Right ventricle myocardium superior (tissue), 1 donor: ENCODE measurements at places on chromosomes 11 and 22.

DNA sequence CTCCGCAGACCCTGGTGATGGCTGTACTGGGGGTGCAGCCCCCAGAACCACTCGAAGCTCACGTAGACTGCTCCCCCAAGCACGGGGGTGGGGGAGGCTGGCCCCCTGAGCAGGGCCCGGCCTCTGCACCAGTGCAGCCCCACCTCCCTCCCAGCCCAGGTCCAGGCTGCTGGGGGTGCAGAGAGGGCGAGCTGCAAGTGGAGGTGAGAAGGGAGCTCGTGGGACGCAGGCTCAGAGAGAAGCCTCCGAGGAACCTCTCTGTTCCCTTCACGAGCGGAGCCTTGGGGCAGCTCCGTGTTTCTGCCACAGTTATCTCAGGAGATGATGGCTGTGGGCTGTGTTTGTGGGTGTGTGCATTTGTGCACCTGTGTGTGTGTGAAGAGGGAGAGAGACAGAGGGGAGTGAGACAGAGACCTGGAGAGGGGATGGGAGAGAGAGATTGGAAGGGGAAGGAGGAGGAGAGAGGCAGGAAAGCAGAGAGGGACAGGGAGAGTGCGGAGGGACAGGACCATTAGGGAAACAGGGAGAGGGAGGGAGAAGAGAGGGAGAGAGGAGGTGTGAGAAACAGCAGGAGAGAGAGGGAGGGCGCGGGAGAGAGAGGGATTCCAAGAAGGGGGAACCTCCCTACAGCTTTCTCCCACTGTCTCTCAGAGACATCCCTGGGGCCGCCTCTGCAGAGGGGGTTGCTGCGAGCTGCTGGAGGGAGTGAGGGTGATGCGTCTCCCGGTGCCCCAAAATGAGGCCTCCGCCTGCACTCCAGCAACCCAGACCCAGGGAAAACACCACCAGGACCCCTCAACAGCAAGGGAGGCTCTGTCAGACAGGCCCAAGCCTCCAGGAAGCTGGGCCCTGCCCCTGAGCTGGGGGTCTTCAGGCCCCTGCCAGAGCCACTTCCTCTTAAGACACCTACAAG lies 1488.6 kb downstream of the BRD1 start:
- no peak for DNase-seq

DNA sequence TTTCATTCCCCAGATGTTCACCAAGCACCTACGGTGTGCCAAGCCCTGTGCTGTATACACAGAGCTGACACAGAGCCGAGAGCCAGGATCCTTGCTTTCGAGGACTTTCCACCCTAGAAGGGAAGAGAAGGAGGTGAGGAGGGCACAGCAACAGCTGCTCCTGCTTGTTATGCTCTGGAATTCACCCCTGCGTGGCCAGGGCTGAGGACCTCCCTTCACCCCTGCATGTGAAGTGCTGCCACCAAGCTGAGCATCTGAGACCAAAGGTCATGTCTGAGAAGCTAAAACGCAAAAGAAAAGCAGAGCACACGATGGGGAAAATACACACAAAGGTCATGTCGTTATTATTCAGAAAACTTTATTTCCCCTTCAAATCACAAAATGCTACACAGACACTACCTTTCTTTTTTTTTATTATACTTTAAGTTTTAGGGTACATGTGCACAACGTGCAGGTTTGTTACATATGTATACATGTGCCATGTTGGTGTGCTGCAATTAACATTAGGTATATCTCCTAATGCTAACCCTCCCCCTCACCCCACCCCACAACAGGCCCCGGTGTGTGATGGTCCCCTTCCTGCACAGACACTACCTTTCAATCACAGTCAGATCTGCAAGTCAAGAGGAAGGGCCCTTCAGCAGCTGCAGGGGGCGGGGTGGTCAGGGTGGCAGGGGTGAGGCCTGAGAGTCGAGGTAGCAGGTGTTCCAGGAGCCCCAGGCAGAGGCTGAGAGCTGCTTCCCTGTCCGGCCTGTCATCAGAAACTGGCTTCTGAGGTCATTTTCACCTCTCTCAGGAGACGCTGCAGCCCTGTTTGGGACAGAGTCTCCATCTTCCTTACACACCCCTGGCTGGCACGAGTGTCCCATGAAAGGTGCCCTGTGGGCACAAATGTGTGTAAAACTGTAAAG lies 40.1 kb upstream of the PRR5 start:
- DNase-seq = no peak

DNA sequence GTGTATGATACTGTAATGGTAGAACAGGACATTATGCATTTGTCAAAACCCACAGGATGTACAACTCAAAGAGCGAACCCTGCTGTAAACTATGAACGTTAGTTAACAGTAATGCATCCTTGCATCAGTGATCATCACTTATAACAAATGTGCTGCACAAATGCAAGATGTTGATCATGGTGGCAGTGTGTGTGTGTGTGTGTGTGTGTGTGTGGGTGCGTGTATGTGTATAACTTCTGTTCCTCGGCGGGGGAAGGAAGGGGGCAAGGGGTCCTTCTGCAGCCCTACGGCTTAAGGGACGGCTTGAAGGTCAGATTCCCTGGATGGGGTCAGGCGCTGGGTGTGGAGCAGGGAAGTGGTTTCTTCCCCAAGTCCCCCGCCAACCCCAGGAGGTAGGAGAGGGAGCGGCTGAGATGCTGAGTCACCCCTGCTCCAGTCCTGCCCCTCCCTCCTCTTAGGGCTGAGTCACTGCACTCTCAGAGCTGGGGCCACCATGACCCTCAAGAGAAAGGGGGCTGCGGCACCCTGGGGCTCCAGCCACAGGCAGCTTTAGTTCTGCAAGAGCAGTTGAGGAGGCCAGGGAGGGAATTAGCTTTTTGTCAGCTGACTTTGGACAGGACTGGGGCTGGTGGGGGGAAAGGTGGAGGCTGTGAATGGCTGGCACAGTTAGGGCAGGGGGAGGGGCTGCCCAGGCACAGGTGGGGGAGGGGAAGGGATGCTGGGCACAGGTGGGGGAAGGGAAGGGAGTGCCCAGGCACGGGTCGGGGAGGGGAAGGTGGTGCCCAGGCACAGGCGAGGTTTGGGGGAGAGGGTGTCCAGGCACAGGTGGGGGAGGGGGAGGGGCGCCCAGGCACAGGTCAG lies 8.8 kb upstream of the CTSD start:
- DNase-seq = peak; percentile 65

DNA sequence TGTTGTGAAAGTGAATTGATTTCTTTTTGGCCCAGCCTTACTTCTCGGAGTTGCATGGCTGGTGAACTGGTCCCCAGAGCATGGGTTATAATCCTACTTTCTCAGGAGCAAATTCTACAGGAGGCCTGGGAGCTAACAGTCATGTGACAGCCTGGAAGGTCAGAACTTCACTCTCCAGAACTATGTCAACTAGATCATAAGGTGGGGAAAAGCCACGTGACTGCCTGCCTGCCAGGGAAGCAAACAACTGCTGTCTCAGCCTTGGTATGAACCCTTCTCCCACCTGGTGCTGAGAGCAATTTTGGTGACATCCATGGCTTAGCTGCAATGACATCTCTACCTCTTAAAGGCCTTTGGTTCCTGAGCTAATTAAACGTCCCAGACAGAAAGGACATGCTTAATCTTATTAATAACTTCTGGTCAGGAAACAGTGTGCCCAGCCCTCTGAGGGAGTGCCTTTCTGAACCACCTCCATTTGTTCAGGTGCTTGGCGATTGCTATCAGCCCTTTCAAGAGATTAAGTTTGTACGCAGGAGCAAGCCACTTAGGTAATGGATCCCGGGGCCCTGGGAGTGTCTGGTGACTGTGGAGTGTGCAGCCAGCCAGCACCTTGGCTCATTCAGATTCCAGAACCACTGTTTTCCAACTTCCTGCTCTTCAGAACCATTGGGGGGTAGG lies 1.4 kb upstream of the CREB3L1 start:
- no peak for DNase-seq

- no peak for DNase-seq
Observed at GRCh38 chr11:45643598-45644260, 21.7 kb downstream of the CHST1 start.

DNA sequence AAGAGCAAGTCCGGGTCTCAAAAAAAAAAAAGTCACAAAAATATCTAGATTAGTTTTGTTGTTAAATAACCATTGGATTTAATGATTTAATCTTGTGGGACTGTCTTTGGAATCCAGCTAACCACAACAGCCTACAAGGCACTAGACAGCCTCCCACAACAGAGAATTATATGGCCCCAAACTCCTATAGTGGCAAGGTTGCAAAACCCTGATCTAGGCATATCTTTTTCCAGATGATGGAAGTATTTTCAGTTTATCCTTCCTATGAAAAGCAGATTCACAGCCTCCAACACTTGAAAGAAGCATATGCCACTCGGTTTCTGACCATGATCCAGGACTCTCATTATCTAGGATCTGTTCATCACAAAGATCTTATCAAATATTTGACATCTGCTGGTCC lies 5.4 kb upstream of the C11orf87 start:
- no peak for DNase-seq

DNA sequence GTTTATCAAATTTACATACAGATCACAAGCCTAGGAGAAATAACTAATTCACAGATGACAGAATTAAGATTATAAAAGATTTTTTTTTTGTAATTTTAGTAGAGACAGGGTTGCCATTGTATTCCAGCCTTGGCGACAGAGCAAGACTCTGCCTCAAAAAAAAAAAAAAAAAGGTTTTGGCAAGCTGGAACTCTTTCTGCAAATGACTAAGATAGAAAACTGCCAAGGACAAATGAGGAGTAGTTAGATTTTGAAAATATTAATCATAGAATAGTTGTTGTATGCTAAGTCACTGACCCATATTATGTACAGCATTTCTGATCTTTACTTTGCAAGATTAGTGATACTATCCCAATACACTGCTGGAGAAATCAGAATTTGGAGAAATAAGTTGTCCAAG lies 99.2 kb downstream of the C11orf65 start:
- no peak for DNase-seq

GRCh38 chr11:134992981-134993380 lies 580.9 kb upstream of the B3GAT1 start:
- DNase-seq = no peak
